Activated CD4-positive, alpha-beta T cell treated with anti-CD3 and anti-CD28 coated beads, Interleukin-2, amount 10 ng/mL, durations not matched to agents 24 days and 14 days (primary cell): ENCODE measurements at places on chromosomes 5 and 9.

DNA sequence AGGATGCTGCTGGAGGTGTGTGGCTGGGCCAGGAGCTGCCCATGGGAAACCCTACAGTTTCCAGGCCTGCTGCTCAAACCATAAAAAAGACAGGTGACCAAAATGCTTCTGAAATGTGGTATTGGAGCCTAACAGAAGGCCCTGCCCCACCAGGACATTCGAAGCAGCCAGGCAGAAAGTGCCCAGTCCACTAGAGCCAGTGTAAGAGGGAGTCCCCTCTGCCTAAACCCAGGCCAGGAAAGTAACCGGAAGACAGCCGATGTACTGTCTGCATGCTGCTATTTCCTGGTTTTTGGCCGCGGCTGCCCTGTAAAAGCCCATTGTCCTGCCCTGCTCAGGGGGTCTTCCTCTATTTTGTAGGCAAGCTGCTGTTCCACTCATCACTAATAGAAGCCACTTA, 150.7 kb upstream of the IRX2 start:
- no peak for DNase-seq

DNA sequence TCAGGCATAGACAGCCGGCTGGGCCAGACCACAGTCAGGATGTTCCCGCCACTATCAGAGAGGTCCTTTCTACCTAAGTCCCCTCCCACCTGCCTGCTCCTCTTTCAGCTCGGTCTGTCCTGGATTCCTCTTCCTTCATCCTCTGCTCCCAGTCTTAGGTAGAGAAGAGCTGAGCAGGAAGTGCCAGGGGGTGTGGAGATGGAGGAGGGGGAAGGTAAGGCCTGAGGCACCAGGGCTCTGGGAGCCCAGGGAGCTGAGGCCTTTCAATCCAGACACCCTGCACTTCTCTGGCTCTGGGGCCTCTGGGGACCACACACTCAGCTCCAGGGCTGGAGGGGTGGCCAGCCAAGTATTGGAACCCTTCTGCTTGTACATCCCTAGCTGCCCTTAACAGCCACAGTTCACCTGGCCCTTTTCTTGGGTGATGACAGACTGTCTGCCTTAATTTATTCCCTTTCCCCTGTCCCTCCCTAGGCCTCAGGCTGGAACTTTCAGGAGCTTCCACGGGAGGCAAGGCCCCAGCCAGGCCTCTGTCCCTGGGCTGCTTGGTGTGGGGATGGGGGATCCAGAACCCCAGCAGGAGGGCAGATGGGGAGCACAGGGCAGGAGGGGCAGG, 15.6 kb downstream of the IRF1 start:
- peak; percentile 77 for DNase-seq

DNA sequence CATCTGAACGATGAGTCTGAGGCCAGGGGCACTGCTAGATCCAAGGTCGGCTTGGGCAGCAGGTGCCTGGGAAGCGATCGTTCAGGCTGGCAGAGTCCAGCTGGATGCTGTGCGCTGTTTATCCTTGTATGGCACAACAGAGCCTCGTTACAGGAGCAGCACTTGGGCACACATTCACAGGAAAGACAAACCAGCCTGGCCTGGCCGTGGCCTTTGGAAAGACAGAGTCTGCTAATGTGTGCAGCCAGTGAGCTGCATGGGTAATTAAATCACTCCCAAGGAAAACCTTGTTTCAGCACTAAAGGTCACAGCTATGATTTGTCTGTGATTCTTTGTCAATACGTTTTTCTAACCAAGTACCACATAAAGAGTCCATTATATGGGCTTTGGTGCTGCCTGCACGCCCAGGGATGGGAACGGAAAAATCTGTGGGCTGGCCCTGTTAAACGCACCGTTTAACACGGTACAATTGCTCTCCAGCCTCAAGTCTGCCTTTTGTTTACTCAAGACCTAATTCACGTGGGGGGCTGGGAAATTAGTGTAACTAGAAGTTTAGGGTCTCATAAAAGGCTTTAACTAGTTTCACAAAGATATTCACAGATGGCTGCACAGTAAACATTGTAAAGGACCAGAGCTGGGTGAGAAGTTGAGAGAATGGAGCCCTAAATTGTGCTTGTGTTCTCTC, 509.3 kb downstream of the KDM4C start:
- no peak for DNase-seq

- no peak for DNase-seq
Measured at GRCh38 chr5:134503937-134504437, 21.5 kb upstream of the JADE2 start.

DNA sequence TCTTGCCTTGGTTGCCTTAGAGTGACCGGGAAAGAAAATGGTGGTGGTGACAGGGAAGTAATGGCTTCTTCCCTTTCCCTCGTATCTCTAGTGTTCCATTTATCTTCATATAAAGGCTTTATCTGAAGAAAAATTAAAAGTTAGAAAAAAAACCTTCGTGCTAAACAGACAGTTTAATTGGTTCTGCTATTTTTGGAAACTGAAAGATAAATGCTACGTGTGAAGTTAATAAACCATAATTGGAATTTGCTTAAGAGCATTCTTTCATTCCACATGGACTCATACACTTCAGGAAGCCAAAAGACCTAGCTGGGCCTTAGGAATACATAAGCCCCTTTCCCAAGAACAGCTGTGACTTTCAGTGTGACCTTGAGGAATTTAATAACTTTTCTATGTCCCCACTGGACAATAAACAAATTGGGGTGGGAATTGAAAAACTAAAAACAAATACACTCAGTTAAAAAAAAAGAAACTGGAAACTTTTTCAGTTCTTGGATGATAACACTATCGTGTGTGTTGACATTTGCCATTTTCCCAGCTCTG, 818.8 kb upstream of the WWC1 start:
- DNase-seq = no peak

DNA sequence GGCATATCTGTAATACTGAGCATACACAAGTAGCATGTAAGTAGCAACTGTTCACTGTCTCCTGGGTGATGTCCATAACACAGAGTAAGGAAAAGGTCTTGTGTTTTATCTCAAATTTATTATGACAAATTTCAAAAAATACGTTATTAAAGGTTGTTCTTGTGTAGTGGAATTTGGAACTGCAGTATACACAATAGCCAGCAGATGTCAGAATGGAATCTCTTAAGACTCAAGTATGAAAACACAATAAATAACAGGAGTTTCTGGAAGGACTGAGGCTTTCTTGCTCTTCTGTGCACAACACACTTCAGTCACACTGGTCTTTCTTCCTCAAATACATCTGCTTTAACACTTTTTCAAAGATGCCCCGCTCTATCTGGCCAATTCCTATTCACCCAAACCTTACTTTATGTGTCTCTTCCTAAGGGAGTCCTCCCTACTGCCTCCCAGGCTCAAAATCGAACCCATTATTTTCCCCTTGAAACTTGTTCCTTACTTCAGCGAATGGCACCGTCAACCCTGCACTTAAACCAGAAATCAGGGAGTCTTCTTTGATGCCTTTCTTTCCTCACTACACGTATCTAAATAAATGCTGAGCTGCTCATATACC, 6.5 kb upstream of the FBXO10 start:
- peak; percentile 59 for DNase-seq

- no peak for DNase-seq
Measured at GRCh38 chr5:166062719-166063118, 2228.7 kb upstream of the WWC1 start.
